ENCODE measurements at places on chromosomes 6 and 20.
A peak's percentile ranks its signal among the peaks of the same experiment; 100 is the strongest.

- DNase-seq: peak; percentile 70
Measured at GRCh38 chr6:24743265-24743943, 24.4 kb upstream of the C6orf62 start.

DNA sequence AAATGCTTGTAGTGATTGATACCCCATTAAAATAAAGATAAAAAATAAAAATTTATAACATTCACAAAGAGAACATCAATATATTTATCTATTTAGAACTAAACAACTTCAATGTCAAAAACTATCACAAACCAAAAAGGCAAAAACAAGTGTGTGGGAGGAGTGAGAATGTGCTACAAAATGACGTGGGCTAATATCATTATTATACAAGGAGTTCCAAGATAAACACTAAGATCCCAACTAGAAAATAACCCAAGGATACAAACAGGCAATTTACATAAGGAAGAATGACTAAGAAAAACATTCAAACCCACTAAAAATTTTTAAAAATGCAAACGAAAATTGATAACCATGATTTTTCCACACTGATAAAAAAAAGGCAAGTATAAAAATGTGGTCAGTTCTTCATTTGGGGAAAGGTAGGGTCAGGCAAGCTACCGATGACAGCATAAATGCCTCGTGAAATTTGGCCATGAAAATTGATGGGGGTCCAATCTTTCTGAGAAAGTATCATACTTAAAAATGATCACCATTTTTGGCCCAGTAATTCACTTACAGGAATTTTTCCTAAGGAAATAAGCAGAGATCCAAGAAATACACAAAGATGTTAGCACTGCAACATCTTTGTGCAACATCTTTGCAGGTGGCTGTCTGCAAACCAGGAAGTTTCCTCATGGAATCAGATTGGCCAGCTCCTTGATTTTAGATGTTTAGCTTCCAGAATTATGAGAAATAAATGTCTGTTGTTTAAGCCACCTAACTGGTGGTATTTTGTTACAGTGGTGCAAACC is 140.2 kb downstream of the TMEM200A start:
- DNase-seq: no peak

GRCh38 chr6:47086051-47086770 is 44.1 kb upstream of the ADGRF1 start:
- no peak for DNase-seq

DNA sequence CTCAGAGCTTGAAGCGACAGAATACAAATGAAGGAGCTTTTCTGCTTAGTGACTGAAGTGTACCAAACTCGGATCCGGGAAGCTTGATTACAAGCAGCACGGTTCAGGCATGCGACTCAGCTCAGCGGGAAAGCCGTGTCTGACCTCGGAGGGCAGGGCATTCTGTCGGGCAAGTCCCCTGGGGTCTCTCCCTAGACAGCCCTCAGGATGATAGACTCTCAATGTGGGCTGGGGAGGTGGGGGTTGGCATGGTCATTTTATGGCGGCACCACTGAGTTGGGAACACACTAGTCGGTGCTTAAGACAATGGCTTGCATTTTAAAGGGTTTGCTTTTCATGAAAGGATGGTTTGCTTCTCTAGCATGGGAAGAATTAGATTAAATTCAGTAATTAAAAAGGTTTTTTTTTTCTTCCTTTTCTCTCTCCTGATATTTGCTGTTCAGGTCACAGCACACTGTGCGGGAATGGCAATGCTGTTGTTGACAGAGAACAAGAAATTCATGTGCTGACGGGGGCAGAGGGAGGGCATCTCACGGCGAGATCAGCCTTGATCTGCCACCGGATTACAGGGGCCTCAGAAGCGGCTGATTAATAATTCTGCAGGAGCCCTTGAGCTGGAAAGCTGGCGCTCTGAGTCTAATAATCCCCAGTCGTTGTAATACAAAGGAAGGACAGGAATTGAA is 80.7 kb upstream of the TRAF3IP2 start:
- no peak for DNase-seq

- no peak for DNase-seq
Measured at GRCh38 chr6:132087391-132087790, 136.2 kb upstream of the CCN2 start.

GRCh38 chr6:108350528-108350927 is 55.7 kb downstream of the AFG1L start:
- no peak for DNase-seq

DNA sequence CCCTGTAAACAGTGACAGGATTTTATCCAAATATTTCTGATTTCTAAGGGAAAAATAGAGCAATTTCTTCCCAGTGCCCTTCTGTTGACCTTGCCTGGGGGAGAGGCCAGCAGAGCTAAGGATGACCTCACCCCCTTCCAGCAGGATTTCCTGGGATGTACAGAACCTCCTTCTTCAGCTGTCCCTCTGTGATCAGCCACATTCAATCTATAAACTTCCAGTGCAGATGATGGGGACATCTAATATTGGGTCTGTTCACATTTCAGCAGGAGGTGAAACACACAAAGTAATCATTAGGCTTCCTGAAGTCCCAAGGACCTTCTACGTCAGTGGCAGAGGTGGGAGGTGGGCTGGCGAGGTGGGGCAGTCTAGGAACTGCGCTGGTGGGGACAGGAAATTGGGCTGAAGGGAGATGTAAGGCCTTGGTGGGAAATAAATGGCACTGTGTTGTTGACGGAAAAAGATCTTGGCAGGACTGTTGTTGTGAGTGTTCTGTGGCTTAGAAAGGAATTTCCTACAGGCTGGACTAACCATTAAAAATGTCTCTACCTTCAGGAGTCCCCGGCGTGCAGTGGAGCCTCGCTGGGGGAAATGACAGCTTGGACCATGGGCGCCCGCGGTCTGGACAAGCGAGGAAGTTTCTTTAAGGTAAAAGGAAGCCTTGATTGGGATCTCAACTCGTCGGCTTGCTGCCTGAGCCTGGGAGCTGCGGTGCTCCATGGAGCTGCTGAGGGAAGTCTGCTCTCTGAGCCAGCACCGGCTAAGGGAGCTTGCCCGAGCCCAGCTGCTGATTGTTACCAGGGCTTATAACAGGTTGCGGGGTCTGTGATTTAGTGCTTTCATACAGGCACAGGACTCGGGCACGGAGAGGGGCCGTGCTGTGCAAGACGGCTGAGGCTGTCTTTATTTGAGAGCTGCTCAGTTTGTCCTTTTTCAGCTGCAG is 127.9 kb upstream of the NAA20 start:
- no peak for DNase-seq

DNA sequence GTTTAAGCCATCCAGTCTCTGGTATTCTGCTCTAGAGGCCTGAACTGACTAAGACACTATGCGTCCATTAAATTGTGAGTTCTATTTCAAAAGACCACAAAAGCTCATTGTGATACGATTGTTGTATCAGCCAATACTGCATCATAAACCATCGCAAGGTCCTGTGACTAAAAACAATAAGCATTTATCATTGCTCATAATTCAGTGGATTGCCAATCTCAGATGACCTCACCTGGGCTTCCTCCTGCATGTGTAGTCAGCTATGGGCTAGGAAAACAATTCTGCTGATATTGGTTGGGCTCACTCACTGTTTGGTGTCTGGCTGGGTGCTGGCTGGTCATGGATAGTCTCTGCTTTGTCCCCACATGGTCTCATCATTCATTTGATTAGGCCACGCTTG is 592.7 kb upstream of the BTBD3 start:
- DNase-seq: no peak

GRCh38 chr20:20710443-20711315 is 1.8 kb downstream of the RALGAPA2 start:
- no peak for DNase-seq

- no peak for DNase-seq
Measured at GRCh38 chr6:5563086-5563485, 301.8 kb downstream of the FARS2 start.

- DNase-seq: peak; percentile 73
Measured at GRCh38 chr20:49675368-49676151, 38.1 kb downstream of the B4GALT5 start.

GRCh38 chr6:35216851-35217811 is 3.4 kb downstream of the SCUBE3 start:
- no peak for DNase-seq

DNA sequence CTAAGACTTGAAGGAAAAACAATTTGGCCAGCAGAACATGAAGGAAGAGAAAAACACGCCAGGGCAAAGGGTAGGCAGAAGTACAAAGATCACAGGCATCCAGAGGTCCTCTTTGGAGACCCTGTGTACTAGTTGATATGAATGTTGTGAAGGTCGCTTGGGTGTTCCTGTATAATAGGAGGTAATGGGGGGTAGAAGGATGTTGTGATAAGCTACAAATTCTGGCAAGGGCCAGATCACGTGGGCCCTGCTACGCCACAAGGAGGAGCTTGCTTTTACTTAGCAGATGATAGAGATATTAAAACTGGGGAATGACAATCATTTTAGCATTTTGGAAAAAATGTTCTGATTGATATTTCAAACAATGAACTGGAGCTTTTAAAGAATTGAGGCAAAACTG is 878 bp upstream of the HLA-DMA start:
- no peak for DNase-seq

DNA sequence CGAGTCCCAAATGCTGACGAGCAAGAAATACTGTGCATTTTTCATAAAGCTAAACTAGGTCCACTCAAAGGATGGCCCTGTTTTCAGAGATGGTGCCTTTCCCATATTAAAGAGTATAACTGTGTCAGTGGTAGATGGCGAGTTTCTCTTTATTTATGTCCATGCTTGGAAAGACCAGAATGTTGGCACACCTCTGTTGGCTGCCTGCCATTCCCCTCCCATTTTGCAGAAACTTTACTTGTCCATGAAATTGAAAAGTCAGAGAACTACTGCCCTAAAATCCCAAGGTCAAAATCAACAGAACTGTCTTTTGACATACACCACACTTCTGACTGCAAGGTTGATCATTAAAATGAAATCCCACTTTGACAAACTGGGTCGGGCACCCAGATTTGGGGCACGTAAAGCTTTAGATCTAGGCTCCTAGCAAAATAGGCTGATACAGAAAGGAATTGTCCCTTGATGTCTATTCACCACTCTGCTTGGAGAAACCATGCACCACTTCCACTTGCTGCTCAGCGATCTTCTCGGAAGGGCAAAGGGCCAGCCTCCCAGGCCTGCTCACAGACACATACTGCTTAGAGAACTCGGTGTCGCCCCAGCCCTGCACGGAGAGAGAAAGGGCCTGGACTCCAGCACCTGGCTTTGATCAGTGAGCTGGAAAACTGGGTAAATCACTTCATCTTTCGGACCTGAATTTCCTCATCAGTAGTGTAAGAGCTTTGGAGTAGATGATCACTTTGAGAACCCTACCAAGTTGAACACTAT is 130.0 kb downstream of the AGPAT4 start:
- DNase-seq: no peak

DNA sequence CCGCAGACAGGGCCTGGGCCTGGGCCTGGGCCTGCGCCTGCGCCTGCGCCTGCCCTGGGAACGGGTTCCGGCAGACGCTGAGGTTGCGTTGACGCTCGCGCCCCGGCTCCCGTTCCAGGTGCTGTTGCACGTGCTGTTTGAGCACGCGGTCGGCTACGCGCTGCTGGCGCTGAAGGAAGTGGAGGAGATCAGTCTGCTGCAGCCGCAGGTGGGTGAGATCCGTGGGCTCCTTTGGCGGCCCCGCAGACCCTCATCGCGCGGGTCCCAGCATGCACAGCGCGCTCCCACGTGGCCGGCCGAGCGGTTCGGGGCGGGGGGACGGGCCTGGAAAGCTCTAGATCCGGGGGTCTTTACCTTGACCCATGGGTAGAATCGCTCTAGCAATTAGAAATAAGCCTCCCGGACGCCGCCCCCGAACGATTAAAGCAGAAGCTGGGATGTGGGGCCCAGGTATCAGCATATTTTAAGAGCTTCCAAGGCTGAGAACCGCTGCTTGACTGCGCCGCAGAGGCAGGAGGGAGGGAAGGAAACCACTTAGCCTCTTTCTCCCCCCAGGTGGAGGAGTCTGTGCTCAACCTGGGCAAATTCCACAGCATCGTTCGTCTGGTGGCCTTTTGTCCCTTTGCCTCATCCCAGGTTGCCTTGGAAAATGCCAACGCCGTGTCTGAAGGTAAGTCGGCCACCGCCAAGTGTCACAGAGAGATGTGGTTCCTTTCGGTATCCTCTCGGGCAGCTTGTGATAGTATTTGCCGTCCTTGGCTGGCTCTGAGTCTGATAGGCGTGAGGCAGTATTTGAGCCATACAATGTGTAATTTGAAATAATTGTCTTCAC is 508 bp downstream of the NOP56 start:
- no peak for DNase-seq

GRCh38 chr6:76706086-76706485 is 633.6 kb upstream of the IMPG1 start:
- DNase-seq: no peak

DNA sequence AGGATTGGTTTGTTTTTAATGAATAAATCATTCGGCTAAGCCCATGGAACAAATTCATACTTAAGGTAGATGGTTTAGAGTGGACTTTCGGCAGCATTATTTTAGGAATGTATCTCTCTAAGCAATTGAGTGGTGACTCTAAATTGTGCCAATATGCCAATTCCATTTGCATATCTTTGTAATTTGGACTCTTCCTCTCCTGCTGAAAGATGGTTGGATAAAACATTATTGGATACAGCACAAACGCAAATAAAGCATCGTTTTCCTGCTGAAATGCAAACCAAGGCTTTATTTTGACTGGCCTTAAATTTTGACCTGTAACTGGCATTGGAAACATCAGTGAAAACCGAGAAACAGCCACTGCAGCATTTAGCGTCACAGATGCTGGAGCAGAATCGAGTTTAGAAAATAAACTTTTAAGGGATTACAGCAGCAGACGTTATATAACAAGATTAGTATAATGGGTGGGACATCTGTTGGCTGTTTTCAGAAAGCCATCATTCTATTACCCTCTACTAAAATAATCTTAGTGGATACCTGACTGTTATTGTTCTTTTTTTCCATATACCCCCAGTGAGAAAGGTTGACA is 726.0 kb downstream of the KIF16B start:
- no peak for DNase-seq

DNA sequence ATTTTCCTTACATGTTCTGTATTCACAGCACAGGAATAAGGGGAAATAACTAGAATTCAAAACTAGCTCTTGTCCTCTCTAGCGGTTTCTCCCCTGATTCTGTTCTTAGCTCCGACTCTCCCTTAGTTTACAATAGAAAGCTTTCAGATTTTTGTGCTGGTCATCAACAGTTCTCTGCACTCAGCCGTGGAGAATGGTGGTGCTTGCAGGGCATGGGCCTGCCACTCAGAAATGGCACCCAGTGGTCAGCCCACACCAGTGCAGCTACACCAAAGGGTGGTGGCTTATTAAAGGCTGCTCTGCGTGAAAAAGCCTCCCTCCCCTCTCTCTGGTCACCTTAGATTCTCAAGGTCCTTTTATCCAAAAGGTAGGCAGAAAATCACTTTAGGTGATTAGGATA is 123.5 kb downstream of the SASH1 start:
- no peak for DNase-seq
